Pancreas (tissue), 10 donors: ENCODE measurements at places on chromosomes 6 and 20.
A peak's percentile ranks its signal among the peaks of the same experiment; 100 is the strongest.

DNA sequence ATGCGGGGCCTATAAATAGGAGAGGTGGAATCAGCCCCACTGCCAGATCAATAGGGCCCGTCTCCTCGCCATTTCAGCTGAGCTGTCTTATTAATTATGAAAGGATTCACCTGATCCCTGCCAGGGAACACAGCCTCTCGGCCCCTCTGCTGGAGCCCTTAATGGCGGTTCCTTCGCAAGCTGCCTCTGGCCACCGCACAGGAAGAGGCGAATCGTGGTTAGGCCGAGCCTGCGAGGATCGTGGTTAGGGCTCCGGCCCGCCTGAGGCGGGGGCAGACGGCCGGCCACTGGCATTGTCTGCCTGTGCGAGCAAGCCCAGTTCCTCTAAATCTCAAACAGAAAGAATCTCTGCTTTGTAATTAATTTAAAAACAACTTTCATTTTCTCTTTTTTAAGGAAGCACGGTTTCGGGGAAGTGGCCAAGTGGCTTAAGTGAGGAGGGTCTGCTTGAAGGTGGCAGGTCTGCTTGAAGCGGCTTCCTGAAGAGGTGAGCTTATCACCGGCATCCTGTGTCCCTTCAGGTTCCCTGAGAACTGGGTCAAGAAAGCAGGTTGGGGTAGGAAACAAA, 9.2 kb downstream of the NRN1 start:
- no peak for DNase-seq

GRCh38 chr6:91376686-91377085, 789.8 kb upstream of the MAP3K7 start:
- DNase-seq: peak; percentile 23

DNA sequence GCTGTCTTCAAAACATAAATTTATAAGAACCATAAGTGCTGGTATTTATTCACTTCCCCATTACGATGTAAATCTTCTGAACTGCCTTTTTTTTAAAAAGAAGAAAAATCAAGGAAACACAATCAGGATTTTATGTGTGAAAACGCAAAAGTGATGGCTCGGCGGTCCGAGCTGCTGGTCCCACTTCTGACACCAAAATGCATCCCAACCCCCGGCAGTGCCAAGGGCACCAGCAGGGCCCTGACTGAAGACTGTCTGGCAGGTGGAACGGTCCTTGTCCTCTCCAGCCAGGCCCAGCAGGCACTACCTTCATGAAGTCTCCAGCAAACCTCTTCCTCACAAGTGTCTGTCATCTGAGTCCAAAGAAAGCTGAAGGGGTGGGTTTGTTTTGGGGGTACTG, 41.2 kb downstream of the TBC1D7 start:
- no peak for DNase-seq

- DNase-seq: peak; percentile 91
Observed at GRCh38 chr6:29965873-29966601, 23.7 kb downstream of the HLA-A start.

GRCh38 chr20:32238483-32239425, 31.1 kb downstream of the POFUT1 start:
- DNase-seq: no peak

DNA sequence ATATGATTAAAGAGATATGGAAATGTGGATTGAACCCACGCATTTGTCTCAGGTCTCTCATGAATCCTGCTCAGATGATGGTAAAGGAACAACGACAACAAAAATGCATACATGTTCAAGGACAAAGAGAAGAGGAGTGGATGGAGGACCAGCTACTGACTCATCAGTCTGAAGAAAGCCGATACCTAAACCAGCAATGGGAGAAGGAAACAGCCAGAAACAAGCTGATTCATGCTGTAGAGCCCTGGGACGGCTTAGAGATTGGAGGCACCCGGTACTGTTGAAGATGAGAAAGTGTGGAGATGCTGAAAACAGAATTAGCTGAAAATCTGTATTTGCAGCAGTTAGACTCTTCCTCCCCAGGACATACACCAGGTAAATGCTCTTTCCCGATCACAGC, 14.4 kb upstream of the RIPPLY2 start:
- DNase-seq: no peak

- no peak for DNase-seq
Observed at GRCh38 chr6:19849196-19849595, 12.0 kb downstream of the ID4 start.

- no peak for DNase-seq
Observed at GRCh38 chr6:127533736-127534135, 14.6 kb upstream of the MTCL3 start.

DNA sequence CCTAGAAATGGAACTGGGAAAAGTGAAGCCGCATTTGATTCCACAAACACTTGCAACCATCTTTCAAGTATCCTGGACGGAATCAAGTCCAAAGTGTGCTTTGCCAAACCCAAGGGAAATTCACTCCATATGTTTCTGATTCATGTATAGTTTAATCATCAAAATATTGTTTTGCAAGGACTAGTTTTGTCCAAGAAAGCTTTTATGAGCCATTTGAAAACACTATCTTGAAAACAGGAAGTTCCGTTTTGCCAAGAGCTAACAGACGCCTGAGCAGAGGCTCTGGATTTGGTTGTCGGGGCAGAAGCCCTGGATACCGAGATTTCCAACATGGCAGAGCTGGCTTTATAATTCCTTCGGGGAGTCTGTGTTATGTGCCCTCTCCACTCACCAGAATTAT, 251.1 kb downstream of the PHACTR1 start:
- no peak for DNase-seq

DNA sequence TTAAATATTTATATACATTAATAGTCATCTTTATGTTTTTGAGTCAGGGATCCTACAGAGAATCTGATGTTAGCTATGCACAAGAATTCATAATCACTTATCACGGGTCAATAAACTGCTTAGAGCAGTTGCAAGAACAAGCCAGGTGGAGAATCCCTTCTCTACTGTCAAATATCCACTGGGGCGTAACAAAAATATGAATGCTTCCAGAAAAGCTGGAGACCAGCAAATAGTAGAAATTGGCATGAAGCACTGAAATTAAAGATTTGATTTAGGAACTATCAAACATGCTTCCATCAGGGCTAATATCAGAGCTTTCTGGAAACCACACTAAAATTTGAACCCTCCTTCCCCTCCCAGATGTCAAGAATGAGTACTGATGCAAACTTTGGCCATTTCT, 37.3 kb downstream of the ADGRG6 start:
- no peak for DNase-seq

GRCh38 chr6:29628419-29629281, 4.3 kb downstream of the GABBR1 start:
- peak; percentile 70 for DNase-seq

- DNase-seq: no peak
Observed at GRCh38 chr6:110895907-110896608, 21.5 kb downstream of the AMD1 start.

DNA sequence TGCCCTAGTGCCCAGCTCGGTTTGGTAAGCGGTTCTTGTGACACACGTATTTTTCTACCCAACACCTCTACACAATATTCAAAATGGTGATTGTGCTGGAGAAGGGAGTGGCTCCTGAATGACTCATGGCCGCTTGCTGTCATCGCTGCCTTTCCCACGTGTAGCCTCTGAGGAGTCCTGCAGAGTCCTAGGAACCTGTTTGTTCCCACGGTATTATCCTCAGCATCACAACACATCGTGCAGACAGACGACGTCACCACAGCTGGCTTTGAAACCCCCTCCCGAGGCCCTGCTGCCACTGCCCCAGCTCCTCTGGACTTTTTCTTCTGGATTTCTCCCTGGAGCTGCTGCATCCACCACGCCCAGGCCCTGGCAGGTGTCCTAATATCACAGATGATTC, 353.5 kb downstream of the SMOC2 start:
- DNase-seq: no peak

DNA sequence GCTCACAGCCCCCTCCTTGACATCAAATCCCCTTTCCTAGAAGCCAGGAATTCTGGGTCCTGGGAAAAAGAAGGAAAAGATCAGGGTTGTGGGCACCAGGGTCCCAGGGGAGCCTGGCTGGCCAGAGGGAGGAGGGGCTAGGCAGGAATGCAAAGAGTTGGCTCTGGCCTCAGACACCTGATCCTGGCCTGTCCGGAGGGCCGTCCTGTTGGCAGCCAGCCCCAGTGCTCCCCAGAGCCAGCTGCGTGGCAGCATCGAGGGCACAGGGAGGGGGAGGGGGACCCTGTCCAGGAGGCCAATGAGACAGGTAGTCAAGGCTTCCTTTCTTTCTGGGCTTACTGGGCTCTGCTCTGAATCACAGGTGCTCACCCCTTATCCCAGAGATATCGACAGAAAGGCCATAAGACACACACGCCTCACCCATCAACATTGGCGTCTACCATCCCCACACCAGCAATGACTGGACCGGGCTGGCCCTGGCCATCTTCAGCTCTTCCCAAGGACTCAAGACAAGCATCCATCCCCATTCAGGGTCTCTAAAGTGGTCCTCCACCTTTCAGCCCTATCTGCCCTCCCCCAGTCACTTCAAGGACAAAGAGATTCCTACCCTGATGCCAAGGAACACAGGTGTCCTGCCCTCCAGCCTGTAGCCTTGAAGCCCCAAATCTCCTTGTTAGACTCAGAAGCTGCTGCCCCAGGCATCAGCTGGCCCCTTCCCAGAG, 723 bp downstream of the COL11A2 start:
- peak; percentile 58 for DNase-seq
